Activated CD4-positive, CD25-positive, alpha-beta regulatory T cell (primary cell): ENCODE measurements at places on chromosomes 6 and 20.

DNA sequence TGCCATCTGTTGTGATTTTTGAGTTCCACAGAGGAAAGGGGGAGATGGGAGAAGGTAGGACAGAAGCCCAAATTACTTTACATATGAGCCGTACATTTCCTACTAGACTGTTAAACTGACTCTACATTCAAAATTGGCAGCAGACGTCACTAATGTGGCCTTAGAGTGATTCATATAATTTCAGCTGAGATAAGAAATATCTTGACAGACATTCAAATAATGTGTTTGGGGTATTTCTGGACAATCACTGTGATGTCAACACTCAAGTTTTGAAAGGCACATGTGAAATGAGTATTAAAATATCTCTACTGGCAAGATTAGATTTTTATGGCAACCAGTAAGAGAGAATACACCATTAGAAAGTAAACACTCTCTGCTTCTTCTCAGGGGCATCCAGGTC lies 104.0 kb downstream of the MTFR2 start:
- DNase-seq = no peak

- no peak for DNase-seq
Measured at GRCh38 chr6:4253604-4254231, 118.3 kb upstream of the ECI2 start.

GRCh38 chr20:60477958-60478357 lies 519.7 kb downstream of the CDH26 start:
- DNase-seq = no peak

DNA sequence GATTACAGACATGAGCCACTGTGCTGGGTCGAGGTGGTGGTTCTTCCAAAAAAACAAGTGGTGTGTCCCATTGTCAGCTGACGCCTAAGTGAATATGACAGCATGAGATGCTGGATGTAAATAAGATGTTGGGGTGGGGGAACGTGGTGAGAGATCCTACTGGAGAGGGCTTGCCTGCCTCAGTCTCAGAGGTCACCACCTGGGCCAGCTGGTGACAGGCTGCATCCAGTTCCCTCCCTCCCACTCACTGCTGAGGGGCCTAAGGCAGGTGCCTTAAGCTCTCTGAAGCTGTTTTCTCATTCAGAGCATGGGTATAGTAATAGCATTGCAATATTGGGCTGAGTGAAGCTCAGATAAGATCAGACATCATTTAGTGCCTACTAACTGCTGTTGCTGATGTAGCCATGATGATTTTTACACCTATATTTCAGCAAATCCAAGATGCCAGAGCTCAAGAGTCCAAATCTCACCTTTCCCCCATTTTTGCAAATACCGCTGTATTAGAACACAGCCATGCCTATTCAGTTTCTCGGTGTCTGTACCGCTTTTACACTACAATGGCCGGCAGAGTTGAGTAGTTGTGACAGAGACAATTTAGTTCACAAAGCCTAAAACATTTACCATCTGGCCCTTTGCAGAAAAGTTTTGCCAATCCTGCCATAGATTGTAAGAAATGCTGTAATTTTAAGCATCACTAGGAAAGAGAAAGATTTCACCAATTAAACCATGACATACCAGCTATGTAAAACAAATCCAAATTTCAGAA lies 171.3 kb downstream of the ANKRD60 start:
- DNase-seq = no peak

GRCh38 chr6:2109796-2110195 lies 135.6 kb downstream of the GMDS start:
- no peak for DNase-seq

- no peak for DNase-seq
Measured at GRCh38 chr6:142942805-142943227, 2.2 kb downstream of the HIVEP2 start.
